ENCODE measurements at places on chromosomes 13 and 19.

- no peak for DNase-seq
These were observed 64.6 kb upstream of the C1QTNF9 start for GRCh38 chr13:24244802-24245201.

- no peak for DNase-seq
These were observed 133.3 kb downstream of the SOX1 start for GRCh38 chr13:112200200-112200599.

DNA sequence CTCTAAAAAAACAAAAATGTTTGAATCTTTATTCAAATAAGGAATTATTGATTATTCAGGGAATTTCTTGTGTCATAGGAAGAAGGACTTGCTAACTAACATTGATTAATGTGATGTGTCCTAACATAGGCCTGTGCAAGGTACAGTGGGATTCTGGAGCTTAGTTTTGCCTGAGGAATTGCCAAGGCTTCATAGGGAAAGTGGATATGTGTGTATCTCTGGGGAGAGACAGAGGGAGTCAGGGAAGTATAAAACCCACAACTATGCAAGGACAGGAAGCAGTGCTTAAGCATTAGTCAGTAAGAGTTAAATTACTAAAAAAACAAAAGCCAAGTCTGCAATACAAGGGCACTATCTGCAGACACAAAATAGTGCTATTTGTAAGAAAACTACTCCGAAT lies 59.6 kb downstream of the WDFY2 start:
- peak; percentile 82 for DNase-seq

GRCh38 chr19:15508035-15508710 lies at the start of gene CYP4F22:
CYP4F22 (plus strand) TSS chr19:15508525; CDS start chr19:15525337, 16,812 bp downstream.
- DNase-seq, result no peak

DNA sequence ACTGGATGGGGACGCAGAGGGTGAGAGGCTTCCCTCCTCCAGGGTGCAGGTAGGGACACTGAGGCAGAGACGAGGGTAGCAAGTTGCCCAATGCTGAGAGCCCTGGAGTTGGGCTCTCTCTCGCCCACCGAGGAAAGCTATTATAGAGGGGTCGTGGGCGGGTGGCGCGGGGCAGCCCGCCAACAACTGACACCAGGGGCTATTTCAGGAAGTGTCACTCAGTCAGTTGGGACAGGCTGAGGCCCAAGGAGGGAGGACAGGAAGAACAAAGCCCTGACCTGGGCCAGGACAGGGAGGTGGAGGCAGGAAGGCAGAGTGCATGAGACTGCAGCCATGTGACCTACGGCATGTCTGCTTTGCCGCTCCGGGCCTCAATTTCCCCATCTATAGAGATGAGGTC lies 29.9 kb downstream of the TINCR start:
- no peak for DNase-seq

- DNase-seq, result no peak
These were observed 67.3 kb upstream of the KLF12 start for GRCh38 chr13:74201530-74201929.

DNA sequence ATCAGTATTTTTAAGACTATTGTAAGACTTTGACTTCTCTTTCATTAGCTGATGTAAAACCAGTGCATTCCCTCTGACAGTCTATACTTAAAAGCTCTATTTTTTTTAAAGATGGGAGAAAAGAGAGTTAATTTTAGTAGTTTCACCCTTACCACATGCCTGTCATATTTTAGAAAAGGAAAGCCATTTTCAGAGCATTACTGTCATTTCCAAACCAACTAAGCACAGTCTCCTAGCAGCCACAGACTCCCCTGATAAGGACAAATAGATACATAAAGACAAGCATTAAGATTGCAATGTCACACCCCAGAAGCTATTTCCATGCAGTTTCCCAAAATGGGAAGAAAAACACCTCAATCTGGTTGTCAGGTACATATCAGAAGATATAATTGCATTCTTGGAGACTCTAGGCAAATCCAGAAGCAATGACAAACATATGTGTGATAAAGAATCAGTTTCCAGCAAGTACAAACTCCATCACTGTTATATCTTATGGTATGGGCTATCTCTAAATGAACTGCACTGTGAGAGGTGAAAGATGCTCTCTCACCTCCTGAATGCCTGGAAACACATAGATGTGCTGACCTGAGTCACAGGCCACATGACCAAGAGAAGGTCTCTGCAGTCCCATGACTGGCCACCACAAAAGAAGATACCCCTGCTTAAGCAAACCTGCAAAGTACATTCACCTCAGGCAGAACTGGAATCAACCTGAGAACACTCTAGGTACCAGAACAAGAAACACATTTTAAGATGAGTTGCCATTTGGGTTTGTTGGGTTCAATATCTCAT lies 303.3 kb downstream of the POU4F1 start:
- DNase-seq, result no peak

DNA sequence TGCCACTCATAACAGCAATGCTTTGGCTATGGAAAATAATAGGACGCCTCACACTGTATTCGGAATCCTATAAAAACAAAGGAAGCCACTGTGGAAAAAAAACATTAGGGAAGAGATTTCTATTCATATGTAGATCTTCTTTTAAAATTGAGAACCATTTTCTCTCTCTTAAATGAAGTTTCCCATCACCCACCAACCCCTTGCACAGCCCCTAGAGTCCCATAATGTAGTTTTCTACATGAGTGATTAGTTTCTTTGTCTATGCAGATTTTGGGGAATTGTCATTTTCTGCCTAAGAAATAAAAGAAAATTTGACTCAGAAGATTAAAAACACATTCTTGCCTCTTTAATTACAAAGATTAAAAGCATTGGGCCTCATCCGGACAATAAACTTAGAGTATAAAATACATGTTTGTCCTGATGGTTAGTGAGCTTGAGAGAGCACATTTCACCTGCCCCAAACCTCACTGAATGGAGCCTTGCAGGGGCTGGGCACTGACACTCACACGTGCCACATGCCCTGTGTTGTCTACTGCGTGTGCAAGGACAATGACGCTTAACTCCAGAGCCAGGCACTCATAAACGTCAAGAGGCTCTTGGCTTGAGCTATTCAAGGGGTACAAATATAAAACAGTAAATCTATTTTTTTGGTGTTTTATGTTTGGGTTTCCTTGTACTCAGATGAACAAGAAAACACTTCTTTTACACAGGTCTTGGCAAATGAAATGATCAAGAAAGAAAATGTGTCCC lies 40.0 kb upstream of the KL start:
- DNase-seq, result no peak

DNA sequence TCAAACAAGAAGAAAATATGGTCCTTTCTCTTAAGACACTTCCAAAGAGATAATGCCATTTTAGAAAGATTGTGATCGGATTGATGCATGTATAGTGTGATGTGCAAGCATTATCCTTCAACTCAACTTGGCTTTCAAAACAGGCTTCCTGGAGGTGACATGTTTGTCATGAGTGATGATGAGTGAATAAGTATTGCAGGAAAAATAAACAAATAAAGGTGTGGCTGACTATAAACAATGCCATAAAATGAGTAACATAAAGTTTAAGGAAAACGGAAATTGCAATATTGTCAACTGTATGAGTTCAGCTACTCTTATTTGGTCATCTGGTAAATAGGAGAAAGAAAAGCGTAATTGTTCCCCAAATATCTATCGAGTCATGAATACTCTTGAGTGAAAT lies 1283.7 kb downstream of the PCDH9 start:
- DNase-seq, result no peak

- DNase-seq, result no peak
These were observed 935 bp downstream of the CRB3 start for GRCh38 chr19:6465006-6465405.

DNA sequence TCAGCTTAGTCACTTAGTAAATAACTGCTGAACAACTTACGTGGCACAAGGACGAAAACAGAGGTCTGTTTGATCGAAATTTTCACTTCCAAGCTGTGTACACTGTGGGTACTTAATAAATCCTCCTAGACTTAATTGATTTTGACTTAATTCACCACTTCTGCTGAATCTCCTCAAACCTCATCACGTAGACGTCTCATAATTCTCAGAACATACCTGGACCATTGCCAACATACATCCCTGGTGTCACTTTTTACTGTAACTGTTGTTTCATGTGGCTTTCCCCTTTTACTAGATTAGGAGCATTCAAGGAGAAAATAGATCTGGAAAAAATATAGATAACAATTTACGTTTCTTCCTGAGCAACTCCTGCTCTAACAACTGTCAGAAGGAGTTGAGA lies 105.0 kb downstream of the MBNL2 start:
- DNase-seq, result no peak

GRCh38 chr19:29812881-29813275 lies 1.1 kb downstream of the CCNE1 start:
- DNase-seq, result no peak

- DNase-seq, result no peak
These were observed 15.4 kb downstream of the SHANK1 start for GRCh38 chr19:50703915-50704796.

GRCh38 chr13:98575904-98576199 lies 1.1 kb downstream of the STK24 start:
- DNase-seq, result no peak

GRCh38 chr13:36850790-36851438 lies 31.9 kb downstream of the RFXAP start:
- DNase-seq, result no peak

- no peak for DNase-seq
These were observed 139.7 kb downstream of the SLITRK6 start for GRCh38 chr13:85659493-85659892.

DNA sequence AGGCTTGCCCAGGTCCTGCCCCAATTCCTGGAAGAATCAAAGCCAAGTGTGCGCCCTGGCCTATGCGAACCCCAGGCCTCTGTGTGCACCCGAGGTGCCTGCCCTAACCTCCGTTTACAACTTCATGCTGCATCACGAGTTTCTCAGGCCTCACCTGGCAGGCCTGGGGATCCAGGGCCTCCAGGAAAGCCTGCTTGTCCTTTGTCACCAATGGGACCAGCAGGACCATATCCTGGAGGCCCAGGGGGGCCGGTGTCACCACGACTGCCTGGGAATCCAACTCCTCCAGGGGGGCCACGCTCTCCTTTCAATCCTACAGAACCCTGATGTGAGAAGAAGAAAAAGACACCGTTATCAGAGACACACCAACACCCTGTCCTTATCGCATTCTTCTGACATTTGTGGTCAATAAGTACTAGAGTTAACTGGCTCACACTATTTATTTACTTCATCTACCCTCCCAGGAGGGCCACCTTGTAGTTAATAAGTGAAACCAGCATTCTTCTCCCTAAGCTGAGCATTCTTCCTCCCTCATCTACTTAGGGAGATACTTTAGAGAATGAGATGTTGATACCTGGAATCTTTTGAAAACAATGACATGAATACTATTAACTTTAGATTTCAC lies 120.6 kb downstream of the COL4A1 start:
- no peak for DNase-seq

GRCh38 chr19:29964171-29964570 lies 22.1 kb downstream of the URI1 start:
- DNase-seq, result no peak

- peak; percentile 53 for DNase-seq
These were observed 37.6 kb downstream of the SOX21 start for GRCh38 chr13:94674609-94675348.

All from AG08395 (cell line).